ENCODE measurements at places on chromosomes 4 and X.

DNA sequence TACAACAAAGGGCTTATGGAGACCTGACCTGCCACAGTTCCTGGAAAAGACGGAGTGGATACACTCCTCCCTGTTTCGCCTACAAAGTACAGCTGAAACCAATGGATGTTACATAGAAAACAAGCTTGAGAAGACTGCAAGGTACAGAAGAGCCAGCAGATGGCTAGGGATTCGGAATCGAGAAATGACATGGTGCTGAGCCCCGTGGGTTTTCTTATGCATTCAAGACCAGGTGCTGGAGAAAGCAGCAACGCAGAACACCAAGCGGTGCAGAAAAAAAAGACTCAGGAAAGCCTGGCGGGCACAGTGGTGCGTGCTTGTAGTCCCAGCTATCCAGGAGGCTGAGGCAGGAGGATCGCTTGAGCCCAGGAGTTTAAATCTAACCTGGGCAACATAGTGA is 13.8 kb downstream of the TIMM17B start:
- ATAC-seq: no peak

GRCh38 chr4:128287871-128288688 is 467 bp upstream of the PGRMC2 start:
- ATAC-seq: peak; percentile 87

DNA sequence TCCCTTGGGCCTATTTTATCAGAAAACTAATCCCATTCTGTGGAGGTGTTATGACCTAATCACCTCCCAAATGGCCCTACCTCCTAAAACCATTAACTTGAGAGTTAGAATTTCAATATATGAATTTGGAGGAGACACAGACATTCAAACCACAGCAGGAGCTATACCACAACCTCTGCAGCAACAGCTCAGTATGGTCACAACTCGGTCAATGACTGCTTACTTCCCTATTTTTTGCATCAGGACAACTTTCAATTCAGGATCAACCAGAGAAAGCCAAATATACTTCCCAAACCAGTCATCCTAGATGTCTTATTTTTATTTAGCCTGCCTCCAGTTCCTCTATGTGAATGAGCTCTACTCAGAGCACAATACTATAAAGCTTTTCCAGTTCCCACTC is 11.3 kb upstream of the SMARCA5 start:
- no peak for ATAC-seq

- ATAC-seq: no peak
These were observed 61.9 kb upstream of the IRF2 start for GRCh38 chr4:184536065-184536880.

DNA sequence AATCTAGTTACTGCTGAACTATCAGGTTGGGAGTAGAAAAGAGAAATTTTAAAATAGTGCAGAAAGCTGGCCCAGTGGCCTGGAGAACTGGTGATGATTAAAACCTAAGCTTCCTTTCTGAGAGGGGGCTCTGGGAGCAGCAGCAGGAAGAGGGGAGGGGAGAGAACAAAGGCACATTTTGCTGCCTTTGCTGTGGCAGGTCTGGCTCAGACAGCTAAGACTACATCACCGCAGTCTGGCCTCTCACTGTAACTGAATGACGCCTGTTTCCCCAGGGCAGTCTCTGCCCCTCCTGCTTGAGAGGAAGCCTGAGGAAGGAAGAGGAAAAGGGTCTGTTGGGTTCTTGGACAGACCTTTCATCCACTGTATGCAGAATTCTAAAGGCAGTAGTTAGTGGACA is 148.5 kb downstream of the FRAS1 start:
- no peak for ATAC-seq

DNA sequence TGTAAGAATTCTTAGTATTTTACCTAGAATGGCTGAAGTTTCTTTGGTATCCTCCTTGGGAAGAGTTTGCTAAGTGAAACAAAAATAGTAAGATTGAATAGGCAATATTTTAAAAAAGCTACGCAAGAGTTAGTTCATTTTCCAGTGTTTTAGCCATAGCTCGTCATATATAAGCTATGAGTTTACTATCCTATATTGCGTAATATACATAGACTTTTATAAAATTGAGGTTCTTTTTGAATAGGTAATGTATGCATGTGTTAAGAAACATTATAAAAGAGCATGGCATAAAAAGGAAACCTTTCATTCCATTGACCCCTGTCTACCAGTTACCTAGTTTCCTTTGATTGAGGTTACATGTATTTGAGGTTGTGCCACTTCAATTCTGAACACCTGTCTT is 67.0 kb downstream of the DACH2 start:
- no peak for ATAC-seq

DNA sequence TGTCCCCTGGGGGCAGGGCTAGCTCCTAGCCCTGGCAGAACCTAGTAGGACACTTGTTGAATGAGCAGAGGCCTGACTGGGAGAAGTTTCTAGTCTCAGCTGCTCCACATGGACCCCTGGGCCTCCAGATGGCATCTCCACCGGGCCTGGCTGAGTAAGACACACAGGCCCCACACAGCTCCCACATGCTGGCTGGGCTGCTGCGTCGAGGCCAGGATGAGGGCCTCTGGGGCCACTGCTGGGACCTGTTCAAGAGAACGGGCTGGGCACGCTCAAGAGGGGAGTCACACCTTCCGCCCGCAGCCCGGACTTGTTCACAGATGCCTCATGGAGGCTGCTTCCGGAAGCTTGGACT is 4.2 kb upstream of the HGFAC start:
- ATAC-seq: no peak

DNA sequence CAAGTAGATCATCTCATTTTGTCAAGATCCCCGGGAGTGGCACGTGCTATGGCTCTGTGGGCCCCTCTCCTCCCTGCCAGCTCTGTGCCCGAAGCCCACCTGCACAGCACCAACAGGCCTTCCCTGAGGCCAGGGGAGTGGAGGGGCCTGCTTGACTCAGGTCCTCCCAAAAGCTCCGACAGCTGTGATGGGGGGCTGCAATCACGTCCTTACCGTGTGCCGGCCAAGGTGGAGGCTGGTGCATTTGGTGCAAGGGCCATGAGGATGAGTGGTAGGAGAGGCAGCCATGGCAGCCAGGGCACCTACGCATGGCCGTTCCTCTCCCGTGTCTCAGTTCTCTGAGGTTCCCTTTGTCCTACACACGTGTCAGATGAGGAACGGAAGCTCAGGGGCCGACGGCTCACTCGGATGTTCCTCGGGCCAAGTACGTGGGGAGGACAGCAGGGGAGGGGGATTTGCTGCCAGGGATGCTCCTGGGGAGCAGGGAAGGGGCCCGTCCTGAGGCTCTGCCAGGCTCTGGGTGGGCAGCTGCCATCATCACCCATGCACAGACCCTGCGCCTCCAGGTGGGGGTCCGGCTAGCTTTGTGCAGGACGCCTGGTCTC is 95.8 kb downstream of the HMX1 start:
- ATAC-seq: no peak

GRCh38 chr4:78069859-78070258 is 12.7 kb downstream of the FRAS1 start:
- ATAC-seq: no peak

DNA sequence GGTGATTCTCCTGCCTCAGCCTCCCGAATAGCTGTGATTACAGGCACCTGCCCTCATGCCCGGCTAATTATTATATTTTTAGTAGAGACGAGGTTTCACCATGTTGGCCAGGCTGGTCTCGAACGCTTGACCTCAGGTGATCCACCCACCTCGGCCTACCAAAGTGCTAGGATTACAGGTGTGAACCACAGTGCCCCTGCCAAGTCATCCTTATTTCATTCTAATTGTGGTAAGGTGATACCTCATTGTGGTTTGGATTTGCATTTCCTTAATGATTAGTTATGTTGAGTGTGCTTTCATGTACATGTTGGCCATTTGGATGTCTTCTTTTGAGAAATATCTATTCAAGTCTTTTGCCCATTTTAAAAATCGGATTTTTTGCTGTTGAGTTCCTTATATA is 93.0 kb downstream of the USP9X start:
- ATAC-seq: peak; percentile 61
